Activated naive CD8-positive, alpha-beta T cell treated with anti-CD3 and anti-CD28 coated beads, Interleukin-2, amount 50 U/mL, for 16 hours (primary cell): ENCODE measurements at places on chromosomes 12 and 14.

DNA sequence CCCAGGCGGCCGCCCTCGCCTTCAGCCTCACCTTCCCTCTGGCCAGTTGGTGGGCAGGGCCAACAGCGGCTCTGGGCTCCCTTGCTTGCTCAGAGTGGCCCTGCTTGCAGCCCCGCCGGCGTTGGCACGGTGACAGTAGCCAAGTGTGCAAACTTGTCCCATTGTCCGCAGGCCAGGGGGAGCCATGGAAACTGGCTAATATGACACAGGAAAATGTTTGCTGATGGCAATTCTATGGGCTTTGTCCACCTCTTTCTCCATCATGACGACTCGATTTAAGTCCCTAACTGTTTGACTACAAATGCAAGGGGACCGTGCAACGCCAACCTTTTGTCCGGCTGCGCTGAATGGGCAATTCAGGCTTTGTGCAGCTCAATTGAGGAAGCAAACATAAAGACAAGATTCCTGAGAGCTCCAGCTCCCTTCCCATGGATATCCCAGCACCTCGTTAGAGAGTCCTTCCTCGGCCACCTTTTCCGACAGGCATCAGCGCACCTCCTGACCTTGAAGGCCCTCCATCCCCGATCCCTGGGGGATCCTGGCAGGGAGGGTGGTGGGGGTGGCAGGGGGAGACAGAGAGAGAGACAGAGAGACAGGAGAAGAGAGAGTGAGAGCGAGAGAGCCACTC, 785 bp upstream of the FAM181A start:
- DNase-seq, result no peak

DNA sequence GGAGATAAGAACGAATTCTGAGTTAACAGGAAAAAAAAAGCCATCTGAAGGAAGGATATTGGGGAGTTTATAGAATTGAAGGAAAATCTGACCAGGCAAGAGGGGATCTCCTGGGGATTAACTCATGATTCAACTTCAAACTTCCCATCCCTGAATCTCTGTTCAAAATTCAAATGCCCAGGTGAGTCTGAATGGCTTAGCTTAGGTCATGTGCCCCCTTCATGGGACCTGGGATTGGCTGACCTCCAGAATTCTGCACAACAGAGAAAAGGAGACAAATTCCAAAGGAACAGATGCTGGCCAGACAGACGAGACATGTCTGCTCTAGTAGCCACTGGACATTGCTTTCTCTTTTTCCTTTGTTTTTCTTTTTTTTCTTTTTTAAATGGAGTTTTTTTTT, 26.2 kb upstream of the TMED10 start:
- no peak for DNase-seq

- DNase-seq, result no peak
Observed at GRCh38 chr12:90084018-90084417, 375.4 kb upstream of the ATP2B1 start.

DNA sequence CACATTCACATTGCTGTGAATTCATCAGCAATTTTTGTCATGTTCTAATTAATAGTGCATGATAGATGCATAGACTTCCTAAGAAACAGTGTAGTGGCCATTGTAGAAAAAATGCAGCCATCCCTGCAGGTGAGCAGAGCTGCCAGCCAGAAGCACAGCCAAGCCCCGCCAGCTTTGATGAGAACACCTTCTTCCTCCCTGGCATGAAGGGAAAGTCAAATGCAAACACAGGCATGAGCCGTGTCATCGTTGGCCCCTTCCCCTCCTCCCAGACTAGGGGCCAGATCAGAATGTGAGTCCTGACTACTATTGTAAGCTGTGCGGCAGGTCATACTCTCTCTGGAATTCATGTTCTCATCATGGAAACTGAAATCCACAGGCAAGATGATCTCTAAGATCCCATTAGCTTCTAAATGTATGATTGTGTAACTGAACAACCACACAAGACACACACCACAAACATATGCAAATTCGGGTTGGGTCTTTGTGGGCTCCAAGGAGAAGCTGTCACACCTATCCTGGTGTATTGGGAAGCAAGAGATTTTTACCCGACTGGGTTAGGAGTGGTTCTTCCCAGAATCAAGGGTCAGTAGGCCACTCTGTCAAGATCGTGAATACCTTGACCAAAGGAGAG, 2.8 kb upstream of the AQP2 start:
- DNase-seq, result no peak

DNA sequence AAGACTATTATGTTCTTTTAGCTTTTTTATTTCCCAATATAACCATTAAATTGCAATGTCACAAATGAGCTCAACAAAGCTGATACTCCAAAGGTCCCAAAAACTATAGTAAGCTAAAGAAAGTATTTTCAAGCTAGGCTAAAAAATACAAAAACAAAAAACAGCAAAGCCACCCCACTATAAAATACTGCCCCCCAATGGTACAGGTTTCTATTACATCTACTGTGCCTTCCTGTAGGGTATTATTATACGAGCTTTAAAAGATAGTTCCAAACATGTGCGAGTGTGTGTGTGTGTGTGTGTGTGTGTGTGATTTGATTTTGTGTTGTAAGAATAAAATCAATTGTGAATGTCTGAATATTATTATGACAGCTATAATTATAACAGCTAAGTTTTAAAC, 1.1 kb downstream of the IFNG start:
- no peak for DNase-seq

GRCh38 chr12:90481748-90482147, 473.2 kb downstream of the CCER1 start:
- no peak for DNase-seq

DNA sequence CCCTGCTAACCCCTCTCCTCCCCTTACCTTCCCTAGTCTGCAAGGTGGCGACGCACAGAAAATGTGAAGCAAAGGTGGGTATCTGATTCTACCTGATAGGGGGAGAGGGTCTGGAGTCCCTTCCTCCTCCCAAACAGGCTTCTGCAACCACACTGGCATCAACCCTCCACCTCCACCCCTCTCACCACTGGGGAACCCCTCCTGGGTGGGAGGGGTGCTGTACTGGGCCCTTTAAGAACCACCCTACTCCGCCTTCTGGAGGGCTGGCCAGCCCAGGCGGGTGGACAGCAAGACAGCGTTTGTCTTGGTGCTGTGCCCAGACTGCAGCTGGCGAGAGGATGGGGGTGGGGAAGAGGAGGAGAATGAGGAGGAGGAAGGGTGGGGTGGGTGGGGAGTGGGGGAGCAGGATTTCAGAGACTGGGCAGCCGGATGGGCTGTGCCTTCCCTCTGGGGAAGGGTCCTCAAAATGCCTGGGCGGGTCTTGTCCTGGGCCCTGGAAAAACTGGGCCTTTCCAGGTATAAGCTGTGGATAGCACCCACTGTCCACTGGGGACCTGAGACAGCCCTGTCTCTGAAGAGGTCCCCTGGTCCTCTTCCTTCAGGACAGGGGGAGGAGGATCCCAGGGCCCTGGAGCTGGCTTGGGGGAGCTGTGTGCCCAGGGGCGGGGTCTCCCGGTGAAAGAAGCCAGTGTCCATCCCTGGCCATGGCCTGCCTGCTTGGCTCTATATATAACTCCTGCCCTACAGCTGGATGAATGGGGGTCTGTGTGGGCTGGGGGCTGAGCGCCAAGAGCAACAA, 2.8 kb downstream of the TNS2 start:
- no peak for DNase-seq

DNA sequence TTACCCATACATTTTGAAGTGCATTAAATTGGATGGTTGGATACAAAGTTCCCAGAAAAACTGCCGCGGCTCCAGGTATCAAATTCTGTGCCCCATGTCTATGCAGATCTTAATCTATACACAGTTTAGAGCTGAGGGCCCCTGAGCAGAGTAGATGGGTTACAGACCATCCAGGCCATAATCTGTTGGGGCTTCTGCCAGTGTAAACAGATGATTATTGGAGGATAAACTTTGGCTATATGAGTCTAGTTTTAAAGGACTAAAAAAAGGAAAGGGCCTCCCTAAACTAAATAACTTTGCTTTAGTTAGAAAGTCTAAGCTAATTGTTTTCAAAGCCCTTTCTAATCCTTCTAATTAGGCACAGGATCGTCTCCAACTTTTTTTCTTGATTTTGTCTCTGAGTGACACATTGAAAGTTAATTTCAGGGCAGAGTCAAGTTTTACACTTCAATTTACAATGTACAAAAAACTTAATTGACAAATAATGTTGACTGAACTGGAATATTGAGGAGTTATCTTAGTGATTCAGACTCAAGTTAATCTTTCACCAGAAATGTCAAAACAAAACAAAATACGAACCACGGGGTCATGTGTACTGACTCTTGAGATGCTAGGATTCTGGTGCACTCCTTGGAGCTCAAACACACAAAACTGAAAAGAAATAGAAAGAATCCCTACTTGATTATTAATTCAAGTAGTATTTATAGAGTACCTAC, 133.9 kb upstream of the SCAF11 start:
- DNase-seq, result no peak

DNA sequence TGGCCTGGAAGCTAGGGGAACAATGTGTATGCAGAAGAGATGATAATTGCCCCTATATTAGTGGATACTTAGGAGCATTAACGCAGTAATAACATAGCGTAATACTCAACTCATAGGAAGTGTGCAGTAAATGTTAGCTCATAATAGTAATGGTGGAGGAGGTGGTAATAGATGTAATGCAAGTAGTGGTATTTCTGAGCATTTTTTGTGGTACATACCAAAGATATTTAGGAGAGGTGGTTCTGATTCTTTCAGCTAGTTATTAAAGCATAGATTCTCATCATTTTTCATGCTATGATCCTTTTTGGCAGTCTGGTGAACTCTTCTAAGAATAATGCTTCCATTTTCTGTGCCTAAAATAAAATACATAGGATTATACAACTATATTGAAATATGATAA, 233.1 kb downstream of the PTPRO start:
- DNase-seq, result no peak

- DNase-seq, result no peak
Observed at GRCh38 chr14:53127151-53127550, 26.0 kb downstream of the DDHD1 start.

GRCh38 chr12:75727577-75727976, 216.2 kb upstream of the KRR1 start:
- DNase-seq, result no peak

DNA sequence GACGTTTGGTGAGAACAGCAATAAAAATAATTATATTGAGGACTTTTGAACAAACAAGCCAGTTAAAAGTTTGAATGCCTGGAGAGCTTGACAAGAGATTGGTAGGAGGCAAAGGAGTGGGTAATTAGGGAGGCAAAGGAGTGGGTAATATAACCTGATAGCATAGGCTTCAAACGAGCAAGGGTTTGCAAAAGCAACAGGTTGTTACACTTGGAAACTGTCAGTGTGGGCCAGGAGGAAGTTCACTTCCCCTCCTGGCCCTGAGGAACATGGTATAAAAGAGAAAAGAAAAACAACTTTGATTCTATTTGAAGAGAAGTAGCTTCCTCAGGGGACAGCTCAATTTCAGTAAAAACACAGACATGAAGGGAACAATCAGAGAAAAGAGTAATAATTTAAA, 121.7 kb downstream of the CCER1 start:
- DNase-seq, result no peak

- no peak for DNase-seq
Observed at GRCh38 chr14:56887216-56887615, 76.9 kb upstream of the OTX2 start.

DNA sequence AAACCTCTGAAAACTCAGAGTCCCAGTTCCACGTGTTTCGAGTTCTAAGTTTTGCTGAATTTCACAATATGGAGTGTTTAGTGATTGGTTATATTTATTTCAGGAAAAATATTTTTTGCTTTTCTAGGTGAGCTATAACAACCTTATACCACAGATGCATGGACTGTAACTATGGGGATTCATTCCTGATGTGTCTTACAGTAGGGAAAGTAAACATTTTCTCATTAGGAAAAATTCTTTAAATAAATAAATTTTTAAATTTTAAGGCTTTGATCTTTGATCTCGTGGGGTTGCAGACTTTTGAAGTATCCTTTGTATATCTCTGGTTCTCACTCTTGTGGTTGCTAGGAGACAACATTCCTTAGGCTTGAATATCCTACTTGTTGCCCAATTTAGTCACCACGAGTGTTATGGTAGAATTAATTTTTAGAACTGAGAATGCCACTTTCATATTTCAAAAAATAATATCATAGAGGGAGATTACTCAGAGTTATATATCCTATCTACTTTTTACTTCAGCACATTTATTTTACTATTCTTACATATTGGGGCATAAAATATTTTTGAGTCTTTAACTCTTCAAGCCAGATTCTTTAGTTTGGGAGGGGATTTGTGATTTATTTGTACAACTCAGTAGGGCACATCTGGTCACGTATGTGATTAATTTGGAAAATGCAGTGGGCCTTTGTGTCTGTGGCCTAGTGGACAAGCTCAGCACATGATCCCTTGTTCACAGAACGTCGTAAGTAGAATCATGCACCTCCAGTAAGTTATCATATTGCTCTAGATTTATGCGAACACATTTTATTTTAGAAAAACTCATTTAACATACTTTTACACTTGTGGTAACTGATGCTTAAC, 224.0 kb downstream of the TTC6 start:
- no peak for DNase-seq

- DNase-seq, result no peak
Observed at GRCh38 chr12:64655141-64655540, 44.8 kb downstream of the RASSF3 start.

DNA sequence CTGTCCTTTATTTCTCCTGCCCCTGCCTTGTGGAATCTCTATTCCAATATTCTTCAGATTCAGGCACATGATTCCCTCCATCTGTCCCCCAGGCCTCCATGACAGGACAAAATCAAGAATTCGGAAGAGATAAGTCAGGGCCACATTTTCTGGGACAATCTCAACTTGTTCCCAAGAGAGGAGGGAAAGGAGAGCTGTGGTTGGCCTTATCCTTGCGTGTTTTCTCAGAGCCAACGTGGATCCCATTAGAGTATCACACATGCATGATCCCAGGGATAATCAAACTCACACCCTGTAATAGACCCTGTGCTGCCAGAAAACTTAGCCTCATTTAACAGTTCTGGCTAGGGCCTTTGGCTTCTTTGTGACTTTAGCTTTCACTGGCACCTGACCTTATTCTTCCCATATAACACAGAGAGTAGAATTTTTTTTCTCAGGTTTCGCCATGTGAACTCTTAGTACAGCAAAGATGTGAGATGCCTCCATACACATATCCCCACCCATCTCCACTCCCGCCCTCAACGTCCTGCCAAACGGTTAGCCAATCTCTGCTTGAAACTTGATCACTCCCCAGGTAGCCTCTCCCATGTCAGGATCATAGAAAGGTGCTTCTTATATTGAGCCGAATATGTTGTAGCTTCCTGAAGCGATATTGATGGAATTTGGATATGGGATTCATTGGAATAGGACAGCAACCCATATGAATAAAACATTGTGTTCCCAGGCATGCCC, 6.7 kb upstream of the KRT1 start:
- no peak for DNase-seq
